Stimulated activated CD8-positive, alpha-beta memory T cell treated with anti-CD3 and anti-CD28 coated beads, Interleukin-15, amount 100 ng/mL, for 1 hour (primary cell): ENCODE measurements at places on chromosomes 5 and 9.

GRCh38 chr9:16832101-16832500 lies 38.4 kb downstream of the BNC2 start:
- no peak for DNase-seq

GRCh38 chr5:35753500-35753899 lies 103.2 kb upstream of the IL7R start:
- DNase-seq = no peak

DNA sequence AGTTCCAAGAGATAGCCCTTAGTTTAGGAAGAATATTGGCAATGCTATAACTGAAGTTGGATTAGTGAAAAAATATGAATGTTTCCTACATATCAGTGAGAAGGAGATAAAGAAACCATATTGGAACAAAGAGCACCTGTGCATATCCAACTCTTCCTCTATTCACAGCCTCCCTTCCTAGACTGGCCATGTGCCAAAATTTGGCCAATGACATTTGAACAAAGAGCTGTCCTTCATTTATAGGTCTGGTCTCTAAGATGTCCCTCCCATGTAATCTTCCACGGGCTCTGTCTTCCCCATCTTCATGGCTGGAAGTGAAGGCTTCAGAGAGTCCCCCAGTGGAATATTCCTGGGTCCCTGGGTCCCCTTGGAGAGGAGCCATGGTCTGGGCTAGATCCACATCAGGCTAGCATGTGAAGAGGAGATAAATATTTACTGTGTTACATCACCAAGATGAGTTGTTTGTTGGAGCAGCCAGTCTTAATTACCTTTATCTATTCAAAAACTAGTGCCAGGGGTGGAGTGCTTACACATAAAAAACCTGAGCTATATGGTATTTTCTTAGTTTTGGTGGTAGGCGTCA lies 190.0 kb upstream of the S1PR3 start:
- DNase-seq = no peak

DNA sequence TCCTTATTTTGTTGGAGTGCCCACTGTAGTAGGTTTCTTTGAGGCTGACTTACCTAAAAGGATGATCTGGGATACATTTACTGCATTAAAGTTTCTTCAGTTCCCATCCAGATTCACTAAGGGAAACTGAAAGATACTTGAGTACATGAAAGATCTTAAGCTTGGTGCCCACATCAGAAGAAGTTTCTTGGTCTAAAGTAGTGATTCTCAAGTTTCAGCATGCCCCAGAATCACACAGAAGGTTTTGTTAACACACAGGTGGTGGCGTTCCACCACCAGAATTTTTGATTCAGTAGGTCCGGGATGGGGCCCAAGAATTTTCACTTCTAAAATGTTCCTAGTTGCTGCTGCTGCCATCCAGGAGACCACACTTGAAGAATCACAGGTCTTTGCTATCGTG lies 171.0 kb downstream of the ZNF462 start:
- DNase-seq = no peak

- DNase-seq = no peak
These were observed 171.2 kb downstream of the DOCK8 start for GRCh38 chr9:385818-386398.

DNA sequence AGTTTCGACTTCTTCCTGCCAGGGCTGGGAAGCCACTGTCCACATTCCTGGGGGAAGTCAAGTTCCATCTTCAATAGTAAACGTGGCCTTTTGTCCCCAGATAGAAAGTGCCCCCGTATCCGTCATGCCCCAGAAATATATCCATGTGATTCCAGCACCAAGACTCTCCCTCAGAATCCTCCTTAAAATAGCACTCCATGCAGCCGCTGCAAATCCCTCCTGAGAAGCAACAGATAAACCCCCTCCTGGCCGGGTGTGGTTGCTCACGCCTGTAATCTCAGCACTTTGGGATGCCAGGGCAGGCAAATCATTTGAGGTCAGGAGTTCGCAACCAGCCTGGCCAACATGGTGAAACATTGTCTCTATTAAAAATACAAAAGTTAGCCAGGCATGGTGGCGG lies 126.1 kb downstream of the OLFM1 start:
- DNase-seq = no peak

- DNase-seq = no peak
These were observed 598.8 kb upstream of the ADAMTS16 start for GRCh38 chr5:4541334-4541733.

GRCh38 chr9:133258061-133259015 lies 16.7 kb downstream of the ABO start:
- no peak for DNase-seq

- no peak for DNase-seq
These were observed 25.9 kb upstream of the ALDH1A1 start for GRCh38 chr9:72978744-72979143.

DNA sequence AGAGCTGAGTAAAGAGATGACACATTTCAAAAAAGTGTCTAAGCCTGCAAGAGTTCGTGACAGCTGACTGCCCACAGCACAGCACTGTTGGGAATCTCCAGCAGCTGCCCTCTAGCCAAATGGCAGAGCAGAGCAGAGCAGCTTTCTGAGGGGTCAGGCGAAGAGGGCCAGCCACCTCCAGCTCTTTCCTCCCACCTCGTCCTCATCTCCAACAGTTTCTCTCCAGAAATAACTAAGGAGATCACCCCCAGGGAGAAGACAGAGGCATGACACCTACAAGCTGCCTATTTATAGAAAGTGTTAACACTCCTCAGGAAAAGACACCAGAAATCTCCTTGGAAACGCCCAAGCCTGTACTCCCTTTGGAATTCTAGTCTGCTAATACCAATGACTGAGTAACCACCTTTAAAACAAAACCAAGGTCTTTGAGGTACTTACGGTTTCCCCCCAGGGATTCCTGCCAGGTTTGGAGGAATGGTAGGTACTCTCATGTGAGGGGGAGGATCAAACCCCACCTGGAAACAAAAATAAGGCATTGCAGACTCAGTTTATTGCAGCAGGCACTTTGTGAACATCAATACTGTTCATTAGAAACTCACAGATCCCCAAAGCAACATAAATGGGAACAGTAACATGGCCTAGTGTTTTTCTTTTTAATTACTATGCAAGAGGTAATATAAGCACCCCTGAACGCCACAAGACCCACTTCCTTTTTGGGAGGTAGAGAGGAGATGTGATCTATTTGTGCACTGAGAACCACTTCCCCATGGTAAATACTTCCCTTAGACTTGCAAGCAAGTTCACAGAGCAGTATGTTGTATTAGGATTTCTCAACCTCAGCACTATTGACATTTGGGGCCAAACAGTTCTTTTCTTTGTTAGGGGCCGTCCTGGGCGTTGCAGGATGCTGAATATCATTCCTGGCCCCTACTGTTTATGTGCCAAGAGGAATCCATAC lies 79.3 kb downstream of the TLE1 start:
- no peak for DNase-seq

GRCh38 chr9:31490551-31491106 lies 893.8 kb upstream of the ACO1 start:
- no peak for DNase-seq

GRCh38 chr5:177472460-177473442 lies 683 bp downstream of the DBN1 start:
- DNase-seq = no peak

- no peak for DNase-seq
These were observed 223.1 kb upstream of the NFIL3 start for GRCh38 chr9:91646702-91647101.

GRCh38 chr5:143197260-143197656 lies 206.2 kb downstream of the NR3C1 start:
- no peak for DNase-seq

GRCh38 chr9:18905883-18906629 lies 127.0 kb downstream of the SAXO1 start:
- DNase-seq = no peak

GRCh38 chr5:116571568-116572349 lies 2.9 kb downstream of the SEMA6A start:
- no peak for DNase-seq

- DNase-seq = no peak
These were observed 108.5 kb upstream of the TXNDC8 start for GRCh38 chr9:110446171-110446570.

DNA sequence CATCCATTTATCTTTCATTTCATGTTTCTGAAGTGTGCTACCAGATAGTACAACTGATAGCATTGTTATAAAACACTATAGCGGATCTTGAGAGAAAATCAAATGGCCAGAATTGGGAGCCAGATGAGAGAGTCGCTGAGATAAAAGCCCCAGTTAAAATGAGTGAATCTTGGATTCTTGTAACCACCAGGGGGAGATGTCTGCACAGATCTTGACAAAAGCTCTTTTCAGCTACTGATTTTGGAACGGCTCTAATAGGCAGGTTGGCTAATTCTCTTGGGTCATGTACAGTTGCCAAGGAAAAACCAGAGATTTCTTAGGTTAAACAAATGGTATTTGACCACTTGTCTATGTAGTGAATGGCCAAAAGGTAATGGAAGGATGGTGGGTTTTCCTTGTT lies 21.7 kb downstream of the F2RL2 start:
- DNase-seq = no peak

DNA sequence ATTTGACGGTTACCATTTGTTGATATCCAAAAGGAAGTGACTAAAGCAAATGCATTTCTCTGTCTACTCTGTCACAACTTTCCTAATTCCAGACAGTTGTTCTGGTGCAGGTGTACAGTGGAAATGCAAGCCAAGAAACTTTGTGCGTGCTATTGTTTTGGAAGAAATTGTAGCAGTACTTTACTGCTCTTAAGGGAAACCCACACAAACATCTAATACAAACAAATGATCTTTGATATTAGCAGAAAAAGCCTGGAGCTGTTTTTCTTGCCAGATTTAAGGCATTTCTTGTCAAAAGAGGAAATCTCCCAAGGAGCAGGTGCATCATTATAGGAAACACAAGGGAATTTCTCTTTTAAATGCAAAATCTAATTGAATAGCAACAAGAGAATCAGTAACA lies 2.0 kb downstream of the SNCAIP start:
- DNase-seq = no peak

DNA sequence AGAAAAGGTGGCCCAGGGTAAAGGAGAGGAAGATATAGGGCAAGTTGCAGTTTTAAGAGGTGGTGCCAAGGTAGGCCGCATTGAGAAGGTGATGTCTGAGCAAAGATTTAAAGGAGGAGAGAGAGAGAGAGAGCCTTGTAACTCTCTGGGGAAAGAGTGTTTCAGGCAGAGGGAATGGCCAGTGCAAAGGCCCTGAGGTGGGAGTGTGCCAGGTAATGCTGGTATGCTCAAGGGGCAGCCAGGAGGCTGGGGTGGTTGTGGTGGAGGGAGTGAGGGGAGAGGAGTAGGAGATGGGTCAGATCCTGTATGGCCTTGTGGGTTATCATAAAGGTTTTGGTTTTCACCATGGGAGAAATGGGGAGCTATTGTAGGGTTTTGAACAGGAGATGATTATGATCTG lies 9.9 kb downstream of the MCCC2 start:
- no peak for DNase-seq

- DNase-seq = no peak
These were observed 1259.0 kb upstream of the C9orf72 start for GRCh38 chr9:28832168-28832770.

- no peak for DNase-seq
These were observed 230.5 kb downstream of the ATPSCKMT start for GRCh38 chr5:10019236-10019635.

DNA sequence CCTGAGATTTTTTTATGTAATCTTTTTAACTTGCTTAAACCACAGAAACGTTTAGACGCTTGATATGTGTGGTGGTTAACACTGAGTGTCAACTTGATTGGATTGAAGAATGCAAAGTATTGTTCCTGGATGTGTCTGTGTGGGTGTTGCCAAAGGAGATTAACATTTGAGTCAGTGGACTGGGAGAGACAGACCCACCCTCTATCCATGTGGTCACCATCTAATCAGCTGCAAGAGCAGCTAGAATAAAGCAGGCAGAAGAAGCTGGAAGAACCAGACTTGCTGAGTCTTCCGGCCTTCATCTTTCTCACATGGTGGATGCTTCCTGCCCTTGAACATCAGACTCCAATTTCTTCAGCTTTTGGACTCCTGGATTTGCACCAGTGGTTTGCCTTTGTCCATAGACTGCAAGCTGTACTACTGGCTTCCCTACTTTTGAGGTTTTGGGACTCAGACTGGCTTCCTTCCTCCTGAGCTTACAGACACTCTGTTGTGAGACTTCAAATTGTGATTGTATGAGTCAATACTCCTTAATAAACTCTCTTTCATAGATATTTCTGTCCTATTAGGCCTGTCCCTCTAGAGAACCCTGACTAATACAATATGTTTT lies 816.0 kb upstream of the CDH9 start:
- DNase-seq = no peak

DNA sequence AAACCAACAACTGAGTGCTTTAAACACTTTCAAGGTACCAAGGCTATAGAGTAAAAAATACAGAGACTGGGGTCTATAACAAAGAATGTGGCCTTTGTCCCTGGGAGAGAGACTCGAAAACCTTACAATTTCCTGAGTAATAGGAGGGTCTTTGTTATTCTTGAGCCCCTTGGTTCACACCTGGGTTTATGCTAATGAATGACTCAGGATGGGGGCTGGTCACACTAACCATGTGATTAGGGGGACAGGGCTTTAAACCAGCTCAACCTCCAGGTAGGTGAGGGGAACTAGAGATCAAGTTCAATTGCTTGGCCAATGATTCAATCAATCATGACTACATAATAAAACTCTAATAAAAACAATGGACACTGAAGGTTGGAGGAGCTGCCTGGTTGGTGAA lies 50.2 kb downstream of the PLPP1 start:
- DNase-seq = no peak

DNA sequence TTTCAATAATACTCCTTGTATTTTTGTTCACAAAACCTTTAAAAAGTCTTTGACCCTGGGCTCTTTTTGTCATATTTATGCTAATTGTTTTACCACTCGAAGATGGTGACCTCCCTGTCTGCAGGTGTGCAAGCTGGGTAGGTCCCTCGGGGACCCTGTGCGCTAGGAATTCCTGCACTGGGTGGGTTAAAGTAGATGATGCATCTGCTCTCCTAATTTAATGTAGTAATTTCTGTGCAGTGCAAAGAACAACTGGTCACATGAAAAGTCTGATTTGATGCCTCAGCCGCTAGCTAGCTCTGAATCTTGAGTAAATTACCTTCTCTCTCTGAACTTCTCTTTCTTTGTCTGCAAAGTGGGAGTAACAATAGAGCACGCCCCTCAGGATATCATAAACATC lies 139.1 kb upstream of the OTULINL start:
- no peak for DNase-seq

DNA sequence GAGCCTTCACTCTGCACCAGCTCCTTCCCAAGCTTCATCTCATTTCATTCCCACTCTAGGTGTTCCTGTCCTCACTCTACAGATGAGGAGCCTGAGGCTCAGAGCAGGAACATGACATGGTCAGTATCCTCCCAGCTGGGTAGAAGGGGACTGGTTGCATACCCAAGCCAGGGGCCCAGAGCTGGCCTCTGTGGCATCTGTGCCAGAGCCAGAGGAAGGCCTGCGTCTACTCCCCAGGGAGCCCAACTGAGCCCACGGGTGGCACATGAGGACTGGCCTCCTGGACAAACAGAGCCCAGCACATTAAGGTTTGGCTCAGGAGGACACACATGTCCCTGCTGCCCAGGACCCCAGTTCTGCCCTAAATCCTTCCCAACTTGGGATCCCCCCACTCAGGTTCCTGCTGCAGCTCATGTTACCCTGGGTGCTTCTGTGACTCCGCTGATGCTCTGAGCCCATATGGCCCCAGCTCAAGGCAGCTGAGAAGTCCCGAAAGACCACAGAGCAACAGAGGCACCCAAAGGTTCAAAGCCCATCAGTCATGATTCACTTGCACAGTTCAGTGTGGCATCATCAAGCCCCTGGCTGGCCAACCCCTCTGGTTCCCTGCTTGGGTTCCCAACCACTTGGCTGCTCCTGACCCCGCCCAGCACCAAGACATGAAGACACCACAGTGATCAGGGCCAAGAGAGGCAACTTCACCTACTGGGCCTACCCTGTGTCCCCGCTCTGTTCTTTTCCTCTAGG lies 8.5 kb upstream of the NEURL1B start:
- DNase-seq = no peak

GRCh38 chr5:89604342-89604741 lies 721.4 kb upstream of the MEF2C start:
- DNase-seq = no peak
